ENCODE measurements at places on chromosomes 5 and 9.

GRCh38 chr9:136225748-136226679 is 19.6 kb downstream of the QSOX2 start:
- peak; percentile 78 for DNase-seq

DNA sequence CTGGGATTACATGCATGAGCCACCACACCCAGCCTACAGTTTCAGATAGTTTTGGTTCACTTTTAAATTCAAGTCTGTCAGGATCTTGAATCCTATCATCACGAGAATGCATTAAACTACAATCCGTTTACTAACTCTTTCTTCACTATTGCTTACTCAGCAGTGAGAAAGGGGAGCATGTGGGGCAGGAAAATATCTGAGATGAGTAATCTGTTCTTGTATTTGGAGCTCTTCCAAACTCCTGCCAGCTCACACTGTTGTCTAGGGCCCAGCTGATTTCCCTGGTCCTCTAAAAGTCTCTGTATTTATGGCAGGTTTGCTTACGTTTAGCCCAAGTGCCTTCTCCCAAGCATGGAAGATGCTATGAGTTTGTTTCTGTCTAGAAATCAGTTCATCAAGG is 152.2 kb downstream of the FGF18 start:
- DNase-seq, result no peak

DNA sequence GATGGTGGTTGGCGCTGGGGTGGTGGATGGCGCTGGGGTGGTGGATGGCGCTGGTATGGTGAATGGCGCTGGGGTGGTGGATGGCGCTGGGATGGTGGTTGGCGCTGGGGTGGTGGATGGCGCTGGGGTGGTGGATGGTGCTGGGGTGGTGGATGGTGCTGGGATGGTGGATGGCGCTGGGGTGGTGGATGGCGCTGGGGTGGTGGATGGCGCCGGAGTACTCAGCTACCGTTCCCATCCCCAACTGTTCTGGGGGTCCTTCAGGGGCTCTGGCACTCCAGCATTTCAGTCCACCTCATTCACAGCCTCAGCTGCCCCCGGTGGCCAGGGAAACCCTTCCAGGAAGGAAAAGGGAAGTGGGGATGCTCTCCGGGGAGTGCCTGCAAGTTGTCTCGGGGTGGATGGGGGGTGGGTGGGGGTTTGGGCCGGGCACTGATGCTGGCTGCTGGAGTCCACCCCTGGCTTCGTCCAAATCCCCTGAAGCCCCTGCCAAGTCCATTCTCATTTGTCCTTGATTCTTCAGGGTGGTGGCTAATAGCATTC is 147.3 kb upstream of the COL5A1 start:
- no peak for DNase-seq

DNA sequence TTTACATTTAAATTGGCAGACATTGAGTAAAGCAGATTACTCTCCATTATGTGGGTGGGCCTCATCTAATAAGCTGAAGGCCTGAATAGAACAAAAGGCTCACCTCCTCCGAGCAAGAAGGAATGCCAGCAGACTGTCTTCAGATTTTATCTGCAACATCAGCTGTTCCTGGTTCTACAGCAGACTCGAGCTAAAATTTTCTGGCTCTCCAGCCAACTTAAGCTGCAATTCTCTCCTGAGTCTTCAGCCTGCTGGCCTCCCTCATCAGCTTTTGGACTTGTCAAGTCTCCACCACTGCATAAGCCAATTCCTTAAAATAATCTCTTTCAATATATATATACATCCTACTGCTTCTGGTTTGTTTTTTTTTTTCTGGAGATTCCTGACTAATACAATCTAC is 12.5 kb downstream of the TRPM3 start:
- DNase-seq, result no peak

GRCh38 chr9:32487981-32488380 is 38.0 kb downstream of the RIGI start:
- no peak for DNase-seq

GRCh38 chr5:87081016-87081415 is 186.7 kb upstream of the RASA1 start:
- DNase-seq, result no peak

DNA sequence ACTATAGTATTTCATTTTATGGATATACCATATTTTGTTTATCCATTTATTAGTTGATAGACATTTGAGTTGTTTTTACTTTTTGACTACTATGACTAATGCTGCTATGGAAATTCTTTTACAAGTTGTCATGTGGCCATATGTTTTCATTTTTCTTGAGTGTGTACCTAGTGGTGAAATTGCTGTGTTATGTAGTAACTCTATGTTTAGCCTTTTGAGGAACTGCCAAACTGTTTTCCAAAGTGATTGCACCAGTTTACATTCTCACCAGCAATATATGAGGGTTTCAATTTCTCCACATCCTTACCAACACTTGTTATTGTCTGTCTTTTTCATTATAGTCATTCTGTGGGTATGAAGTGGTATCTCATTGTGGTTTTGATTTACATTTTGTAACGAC is 75.4 kb downstream of the GRIA1 start:
- DNase-seq, result no peak

- peak; percentile 55 for DNase-seq
These were observed 20.4 kb upstream of the ZNF354B start for GRCh38 chr5:178839319-178839704.

DNA sequence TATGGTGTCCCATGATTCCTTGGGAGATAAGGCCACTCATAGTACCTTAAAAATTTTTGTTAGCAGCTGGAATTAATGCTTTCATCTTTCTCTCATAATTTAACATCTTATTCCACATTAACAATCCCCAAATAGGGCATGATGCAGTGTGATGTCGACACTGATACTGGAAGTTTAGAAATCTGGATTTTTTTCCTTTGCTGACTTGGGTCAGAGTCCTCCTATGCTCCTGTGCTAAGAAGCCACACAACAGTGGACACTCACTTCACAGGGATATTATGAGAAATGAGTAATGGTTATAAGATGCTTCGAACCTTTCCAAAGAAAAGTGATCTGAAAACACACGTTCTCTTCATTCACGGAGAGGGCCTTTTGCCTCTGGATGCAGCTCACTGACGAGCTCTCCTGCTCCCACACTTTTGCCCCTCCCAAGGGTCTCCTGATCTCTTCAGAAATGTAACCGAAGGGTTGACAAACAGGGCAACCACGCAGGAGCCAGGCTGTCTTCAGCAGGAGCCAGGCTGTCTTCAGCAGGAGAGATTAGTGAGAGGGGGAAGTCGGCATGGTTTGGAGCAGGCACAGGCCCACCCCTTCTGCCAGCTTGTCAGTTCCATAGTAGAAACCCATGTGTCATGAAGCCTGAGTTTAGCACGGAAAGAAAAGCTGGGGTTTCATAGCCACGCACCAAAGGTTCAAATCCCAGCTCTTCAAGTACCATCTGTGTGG is 247.8 kb downstream of the AOPEP start:
- no peak for DNase-seq

DNA sequence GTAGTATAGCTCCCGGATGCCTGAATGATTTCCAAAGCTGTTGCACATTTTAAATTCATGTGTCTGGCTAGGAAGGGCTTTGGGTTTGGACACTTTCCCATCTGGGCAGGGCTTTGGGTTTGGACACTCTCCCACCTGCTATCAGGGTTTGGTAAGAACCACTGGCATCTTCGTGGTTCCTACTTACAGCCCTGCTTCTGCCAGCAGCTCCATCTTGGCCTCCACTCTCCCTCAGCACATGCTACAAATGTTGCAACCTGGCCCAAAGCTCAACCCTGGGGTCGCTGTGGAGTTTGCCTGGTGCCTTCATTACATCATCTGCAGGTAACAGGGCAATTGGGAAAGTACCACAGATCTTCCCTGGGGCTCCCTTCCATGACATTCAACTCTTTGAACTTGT is 3.5 kb downstream of the TMCO6 start:
- DNase-seq, result no peak

DNA sequence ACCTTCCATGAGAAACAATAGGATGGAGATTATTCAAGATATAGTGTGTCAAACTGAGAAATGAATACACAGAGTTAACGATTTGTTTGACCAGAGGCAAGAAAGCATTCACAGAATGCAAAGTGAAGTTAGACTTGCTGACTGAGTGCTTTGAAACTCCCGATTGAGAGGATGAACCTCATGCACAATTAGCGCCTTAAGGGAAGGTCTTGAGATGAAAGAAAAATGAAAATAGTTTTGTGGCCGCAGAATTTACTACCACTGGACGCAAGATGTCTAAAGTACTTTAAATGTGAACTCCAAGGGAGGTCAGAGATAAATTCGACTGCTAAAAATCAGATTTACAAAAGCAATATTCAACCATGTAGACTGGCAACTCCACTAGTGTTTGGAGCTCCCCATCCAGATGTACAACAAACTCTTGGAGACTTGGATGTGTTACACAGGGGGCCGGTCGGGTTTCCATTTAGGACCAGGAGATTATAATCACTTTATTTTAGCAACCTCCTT is 707 bp upstream of the RIMOC1 start:
- no peak for DNase-seq

DNA sequence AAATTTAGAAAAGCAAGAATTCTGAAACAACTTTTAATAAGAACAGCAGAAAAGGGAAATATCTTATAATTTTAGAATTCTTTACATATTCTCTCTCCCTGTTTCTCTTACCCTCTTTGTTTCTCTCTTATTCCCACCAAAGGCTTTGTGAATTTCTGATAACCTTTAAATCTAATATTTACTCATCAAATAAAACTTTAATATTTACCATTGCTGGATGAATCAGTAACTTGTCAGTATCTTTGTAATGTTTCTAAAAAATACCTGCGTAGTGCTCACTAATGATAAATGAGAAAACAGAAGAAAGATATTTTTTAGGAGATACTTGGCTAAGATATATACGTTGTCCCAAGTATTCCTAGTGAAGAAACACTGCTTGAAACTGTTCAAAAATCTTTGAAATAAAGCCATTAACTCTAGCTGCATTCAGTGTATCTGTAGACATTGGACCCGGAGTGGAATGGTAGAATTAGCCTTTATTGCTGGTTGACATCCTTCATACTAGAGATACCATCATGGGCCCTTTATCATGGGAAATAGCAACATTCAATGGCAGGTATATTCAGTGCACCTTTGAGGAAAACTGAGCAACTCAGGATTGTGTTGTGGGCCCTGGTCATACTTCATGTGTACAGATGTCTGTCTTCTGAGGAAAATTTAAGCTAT is 2160.4 kb downstream of the MAT2B start:
- no peak for DNase-seq

GRCh38 chr9:73229543-73229942 is 77.9 kb downstream of the ANXA1 start:
- DNase-seq, result no peak
